LHCN-M2 (cell line): ENCODE measurements at places on chromosomes 3 and 15. TPM values are rescaled to one million over a fixed set of nuclear protein-coding genes. Genes with fewer than 3 reads are reported as not detected.

P2RY12 gene
- not detected in 2 replicates for total RNA-seq

STRA6 gene
- total RNA-seq: 0.06 TPM in 1 of 2 replicates, not detected in the other

DNA sequence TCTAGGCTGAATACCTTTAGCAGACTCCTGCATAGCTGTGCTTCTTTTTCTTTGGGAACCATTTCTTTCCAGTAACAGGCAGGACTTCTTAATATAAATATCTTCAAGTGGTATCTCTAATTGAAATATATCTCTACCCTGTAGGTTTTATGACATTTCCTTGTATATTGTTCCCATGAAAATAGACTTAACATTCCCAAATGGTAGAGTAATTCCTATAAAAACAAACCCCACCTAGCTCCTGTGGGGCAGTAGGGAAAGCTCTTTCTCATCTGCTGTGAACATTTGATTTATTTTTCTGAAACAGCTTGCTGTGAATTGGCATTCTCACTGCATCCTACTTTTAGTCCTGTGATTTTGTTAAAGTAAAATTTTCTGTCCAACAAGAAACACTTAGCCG is 20.8 kb downstream of the SELENOT start:
- DNase-seq: no peak

OSBPL10 gene
- 48.2 and 61.5 TPM in 2 replicates for total RNA-seq

DNA sequence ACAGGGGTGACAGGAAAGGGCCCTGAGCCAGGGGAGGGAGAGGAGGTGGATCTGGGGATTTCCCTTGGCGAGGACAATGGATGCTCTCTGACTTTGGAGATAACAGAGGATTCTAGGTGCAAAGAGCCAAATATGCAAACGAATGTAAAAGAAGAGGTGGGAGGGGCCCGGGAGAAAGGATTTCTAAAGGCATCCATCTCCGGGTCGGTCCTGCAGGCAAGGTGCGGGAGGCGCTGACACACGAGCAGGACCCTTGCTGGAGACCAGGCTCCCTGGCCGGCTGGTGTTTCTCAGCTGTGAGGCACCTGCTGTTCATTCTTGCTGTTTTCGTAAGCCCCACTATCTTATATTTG is 115.2 kb upstream of the TLE3 start:
- no peak for DNase-seq

VIPR1 gene
- total RNA-seq: not detected in 2 replicates

DNA sequence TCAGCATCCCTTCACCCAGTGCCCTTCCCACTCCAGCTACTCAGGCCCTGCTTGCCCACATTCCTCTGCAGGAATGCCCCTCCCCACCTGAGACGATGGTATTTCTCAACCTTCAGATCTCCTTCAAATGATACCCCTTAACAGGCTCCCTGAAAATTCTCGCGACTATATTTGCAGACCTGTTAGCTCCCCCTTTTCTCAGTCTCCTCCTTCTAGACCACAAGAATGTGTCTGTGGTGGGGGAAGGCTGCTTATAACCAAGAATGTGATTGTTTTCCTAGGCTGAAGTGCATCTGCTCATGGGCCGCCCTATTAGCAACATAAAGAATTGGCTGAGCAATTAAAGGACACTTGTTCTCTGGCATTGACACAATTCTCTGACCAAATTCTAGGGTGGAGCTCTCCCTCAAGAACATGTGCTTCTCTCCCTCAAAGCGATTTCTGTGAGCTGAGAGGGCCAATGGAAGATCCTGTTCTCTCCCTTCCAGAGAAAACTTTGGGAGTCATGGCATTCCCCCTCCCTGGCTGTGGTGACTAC is 19.1 kb upstream of the LIMD1 start:
- DNase-seq: peak; percentile 90

HYAL3 gene
- 4.2 and 6.9 TPM in 2 replicates for total RNA-seq

SCAANT1 gene
- not detected in 2 replicates for total RNA-seq

- DNase-seq: no peak
Measured at GRCh38 chr15:74156678-74157411, 16.7 kb upstream of the ISLR start.

LIPH gene
- not detected in 2 replicates for total RNA-seq

SLC28A2 gene
- total RNA-seq: not detected in 2 replicates

- DNase-seq: no peak
Measured at GRCh38 chr15:98754657-98755022, 106.3 kb downstream of the IGF1R start.

- no peak for DNase-seq
Measured at GRCh38 chr3:24596626-24597025, 102.0 kb upstream of the THRB start.

RTF1 gene
- 23.8 and 34.6 TPM in 2 replicates for total RNA-seq

ULK4 gene
- 7.0 and 8.7 TPM in 2 replicates for total RNA-seq
